ENCODE measurements at places on chromosomes 1 and 21. TPM values are rescaled to one million over a fixed set of nuclear protein-coding genes. Genes with fewer than 3 reads are reported as not detected.

The TMPRSS15 gene
- total RNA-seq, result not detected

The PGBD5 gene
- 14.7 TPM for total RNA-seq

The OR10J1 gene
- not detected for total RNA-seq

The DHRS3 gene
- 3.4 TPM for total RNA-seq

The TMEM240 gene
- total RNA-seq, result 7.0 TPM

The NBPF8 gene
- 12.1 TPM for total RNA-seq

GRCh38 chr1:234558330-234558836 lies 51.6 kb downstream of the IRF2BP2 start:
- H3K27ac ChIP-seq, result no peak overlapping the region
- H3K27me3 ChIP-seq, result no peaks in the 10 kb centered on the region
- H3K4me3 ChIP-seq, result no peak overlapping the region
- DNase-seq, result peak; percentile 14
- H3K4me1 ChIP-seq, result peaks cover 12% of the 10 kb centered on the region

DNA sequence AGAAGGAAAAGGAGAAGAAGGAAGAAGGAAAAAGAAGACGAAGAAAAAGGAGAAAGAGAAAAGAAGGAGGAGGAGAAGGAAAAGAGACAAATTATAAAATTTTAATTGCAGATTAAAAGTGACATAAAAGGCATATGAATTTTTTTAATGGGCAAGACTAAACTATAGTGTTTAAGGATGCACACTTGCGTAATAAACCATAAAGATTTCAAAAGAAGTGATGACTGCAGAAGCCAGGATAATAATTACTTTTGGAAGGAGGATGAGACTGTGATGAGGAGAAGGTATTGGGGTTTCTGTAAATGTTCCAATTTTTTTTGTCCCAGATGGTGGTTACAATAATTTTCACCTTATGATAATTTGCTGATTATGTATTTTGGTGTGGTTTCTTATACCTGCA lies 243.1 kb upstream of the PKN2 start:
- H3K4me1 ChIP-seq, result no peaks in the 10 kb centered on the region
- no peaks in the 10 kb centered on the region for H3K27me3 ChIP-seq
- no peaks in the 10 kb centered on the region for H3K36me3 ChIP-seq
- H3K27ac ChIP-seq, result no peak overlapping the region
- no peak for DNase-seq

GRCh38 chr1:68820151-68820550 lies 323.3 kb upstream of the DEPDC1 start:
- no peak overlapping the region for H3K4me3 ChIP-seq
- H3K27ac ChIP-seq, result no peak overlapping the region
- no peaks in the 10 kb centered on the region for H3K27me3 ChIP-seq
- no peaks in the 10 kb centered on the region for H3K4me1 ChIP-seq

- no peaks in the 10 kb centered on the region for H3K36me3 ChIP-seq
- no peak overlapping the region for H3K4me3 ChIP-seq
- peaks cover 5% of the 10 kb centered on the region for H3K4me1 ChIP-seq
- DNase-seq, result peak; percentile 6
Measured at GRCh38 chr1:69914976-69915765, 290.2 kb downstream of the LRRC40 start.

GRCh38 chr1:219472596-219472995 lies 140.3 kb downstream of the ZC3H11B start:
- H3K27me3 ChIP-seq, result no peaks in the 10 kb centered on the region
- no peak overlapping the region for H3K4me3 ChIP-seq
- no peaks in the 10 kb centered on the region for H3K4me1 ChIP-seq
- H3K36me3 ChIP-seq, result no peaks in the 10 kb centered on the region

DNA sequence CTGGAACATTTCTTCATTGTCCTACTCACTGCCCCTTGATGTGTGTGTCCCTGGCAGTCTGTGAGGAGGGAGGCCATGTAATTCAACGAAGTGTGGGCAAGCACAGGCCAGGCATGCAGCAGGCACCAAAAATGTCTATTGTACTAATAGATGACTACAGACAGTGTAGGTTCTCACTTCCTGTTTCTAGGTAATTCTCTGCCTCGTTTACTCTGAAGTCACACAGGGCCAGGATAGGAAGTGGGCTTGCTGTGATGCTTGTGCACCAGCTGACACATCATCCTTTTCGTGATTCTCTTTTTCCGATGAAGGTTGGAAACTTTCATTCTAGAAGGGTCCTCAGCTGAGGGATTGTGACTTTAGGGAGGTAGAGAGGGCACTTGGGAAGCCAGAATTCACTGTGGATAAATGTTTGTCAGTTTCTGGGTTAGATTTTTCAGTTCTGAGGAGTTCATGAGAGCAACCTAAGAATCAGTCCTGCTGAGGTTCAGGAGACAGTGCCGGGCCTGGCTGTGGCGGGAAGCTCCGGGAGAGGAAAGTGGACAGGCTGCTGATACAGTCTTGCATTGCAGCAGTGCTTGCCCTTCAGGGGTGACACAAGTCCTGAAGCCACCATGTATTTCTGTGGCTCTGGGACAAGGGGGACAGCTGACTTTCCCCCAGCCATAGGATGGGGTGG lies 4.3 kb upstream of the CSF1 start:
- H3K4me1 ChIP-seq, result peaks cover 6% of the 10 kb centered on the region
- peaks cover 8% of the 10 kb centered on the region for H3K27me3 ChIP-seq
- no peak overlapping the region for H3K27ac ChIP-seq
- no peak overlapping the region for H3K4me3 ChIP-seq
- H3K36me3 ChIP-seq, result no peaks in the 10 kb centered on the region
- no peak for DNase-seq

DNA sequence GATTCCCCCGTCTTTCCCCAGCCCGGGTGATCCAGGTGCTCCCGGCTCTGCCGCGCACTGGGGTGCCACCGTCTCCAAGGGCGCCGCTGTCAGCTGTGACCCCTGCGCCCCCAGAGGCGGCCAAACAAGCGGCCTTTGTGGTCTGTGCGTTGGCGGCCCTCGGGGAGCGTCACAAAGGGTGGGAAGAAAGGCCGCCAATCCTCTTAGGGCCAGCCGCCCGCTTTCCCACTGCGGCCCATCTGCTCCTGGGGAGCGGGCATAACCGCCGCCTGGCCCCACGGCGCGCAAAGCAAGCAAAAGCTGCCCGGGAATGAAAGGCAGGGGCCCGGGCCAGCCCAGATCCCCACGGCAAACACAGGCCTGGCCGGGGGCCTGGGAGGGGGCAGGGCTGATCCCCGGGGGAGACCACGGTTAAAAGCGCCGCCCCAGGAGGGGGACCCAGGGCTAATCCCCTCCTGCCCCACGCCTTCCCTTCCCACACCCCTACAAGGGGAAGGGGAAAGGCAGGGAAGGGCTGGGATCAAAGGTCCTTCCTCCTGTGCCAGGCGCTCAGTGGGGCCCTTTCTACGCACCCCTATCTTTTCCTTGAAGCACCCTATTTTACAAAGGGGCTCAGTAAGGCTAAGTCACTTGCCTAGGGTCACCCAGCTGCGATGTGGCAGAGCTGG lies 24.0 kb downstream of the C1QB start:
- H3K27ac ChIP-seq, result no peak overlapping the region
- peak; percentile 26 for DNase-seq
- H3K4me3 ChIP-seq, result no peak overlapping the region
- H3K36me3 ChIP-seq, result no peaks in the 10 kb centered on the region

DNA sequence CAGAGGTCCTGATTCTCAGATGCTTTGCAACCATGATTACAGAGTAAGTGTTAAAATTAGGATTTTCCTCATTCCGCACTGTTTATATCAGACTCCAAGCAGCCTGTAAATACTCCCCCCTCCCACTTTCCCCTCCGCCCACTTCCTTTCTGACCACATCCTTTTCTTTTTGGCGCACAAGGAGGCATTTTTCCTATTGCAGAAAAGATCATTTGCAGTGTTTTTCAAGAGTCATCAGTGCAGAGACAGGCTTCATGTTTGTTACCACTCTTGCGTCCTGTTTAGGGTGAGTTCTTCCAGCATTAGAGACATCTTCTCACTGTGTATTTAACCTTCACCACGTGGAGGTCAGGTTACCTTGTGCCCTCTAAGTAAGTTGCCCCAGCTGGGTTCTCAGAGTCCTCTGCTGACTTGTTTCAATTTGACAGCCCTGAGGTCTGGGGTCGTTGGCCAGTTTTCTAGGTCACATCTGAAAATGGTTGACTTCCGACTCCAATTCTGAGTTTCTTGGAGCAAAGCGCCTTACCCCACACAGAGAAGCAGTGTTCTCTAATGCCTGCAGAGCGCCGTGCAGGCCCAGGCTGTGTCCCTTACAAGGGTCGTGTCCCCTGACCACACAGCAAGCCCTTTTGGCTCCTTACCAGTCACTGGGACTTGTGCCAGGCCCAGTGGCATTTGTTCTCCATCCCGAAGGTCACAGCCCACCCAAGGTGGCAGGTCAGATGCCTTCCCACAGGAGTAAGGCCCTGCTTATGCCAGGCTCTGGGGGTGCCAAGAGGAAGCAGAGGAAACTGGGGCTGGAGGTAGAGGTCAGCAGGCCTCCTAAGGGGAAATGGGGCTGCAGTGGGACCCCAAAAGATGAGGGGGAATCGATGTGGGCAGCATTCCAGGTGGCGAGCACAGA lies 85.6 kb downstream of the FAM78B start:
- no peaks in the 10 kb centered on the region for H3K36me3 ChIP-seq
- H3K27me3 ChIP-seq, result no peaks in the 10 kb centered on the region
- H3K4me1 ChIP-seq, result no peaks in the 10 kb centered on the region

- H3K27me3 ChIP-seq, result no peaks in the 10 kb centered on the region
- no peak overlapping the region for H3K4me3 ChIP-seq
- DNase-seq, result no peak
- no peak overlapping the region for H3K27ac ChIP-seq
Measured at GRCh38 chr1:100361511-100362089, 9.3 kb downstream of the CDC14A start.

DNA sequence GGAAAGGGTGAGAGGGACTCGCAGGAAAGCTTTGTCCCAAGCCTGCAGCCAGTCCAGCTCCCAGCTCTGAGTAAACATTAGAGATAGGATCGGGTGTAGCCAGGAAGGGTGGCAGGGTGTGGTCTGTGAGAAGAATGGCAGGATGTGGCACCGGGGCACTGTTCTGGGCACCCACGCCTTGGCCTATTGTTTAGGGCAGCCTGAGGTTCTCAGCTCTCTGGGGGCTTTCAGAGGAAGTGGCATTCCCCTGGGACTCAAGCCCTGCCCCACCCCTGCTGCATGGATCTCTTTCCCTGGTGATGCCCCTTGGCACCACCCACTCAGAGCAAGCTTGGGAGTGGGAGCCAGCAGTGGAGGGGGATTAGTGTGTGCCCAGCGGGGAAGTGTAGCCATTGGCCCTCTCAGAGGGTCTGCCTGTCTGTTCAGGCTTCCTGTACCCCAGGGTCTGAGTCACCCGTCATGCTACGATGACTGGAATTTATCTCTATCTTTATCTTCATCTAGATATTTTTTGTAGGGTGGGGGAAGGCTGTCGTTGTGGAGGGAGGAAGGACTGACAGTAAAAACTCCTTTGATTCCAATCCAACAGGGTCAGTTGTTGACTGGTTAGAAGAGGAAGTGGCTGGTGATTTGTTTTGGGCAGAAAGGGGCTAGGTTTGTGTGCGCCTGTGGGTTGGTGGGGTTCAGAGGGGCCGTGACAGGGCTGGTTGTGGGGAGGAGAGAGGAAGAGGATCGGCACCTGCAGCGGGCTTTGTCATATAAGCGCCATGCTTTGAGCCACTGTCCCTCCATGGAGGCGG lies 31.6 kb downstream of the SOX13 start:
- H3K27me3 ChIP-seq, result no peaks in the 10 kb centered on the region
- DNase-seq, result peak; percentile 29
- peak overlapping the region; percentile 45 for H3K27ac ChIP-seq
- H3K36me3 ChIP-seq, result no peaks in the 10 kb centered on the region
- peaks cover 28% of the 10 kb centered on the region for H3K4me1 ChIP-seq

DNA sequence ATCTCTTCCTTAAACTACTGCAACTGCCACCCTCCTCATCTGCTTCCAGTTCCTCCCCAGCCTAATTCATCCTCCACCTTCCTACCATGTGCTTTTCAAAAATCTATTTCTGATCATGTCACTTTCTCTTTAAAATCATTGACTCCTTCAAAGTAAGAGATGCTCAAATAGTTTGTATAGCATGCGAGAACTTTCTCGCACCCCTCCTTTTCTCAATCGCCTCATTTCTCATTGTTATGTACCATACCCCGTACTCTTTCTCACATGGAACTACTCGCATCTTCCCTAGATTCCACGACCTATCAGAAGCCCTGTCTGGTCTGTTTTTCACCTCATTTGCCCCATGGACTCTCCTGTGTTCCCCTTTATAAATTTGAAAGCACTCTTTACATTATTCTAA lies 238.2 kb downstream of the NRIP1 start:
- no peak overlapping the region for H3K27ac ChIP-seq
- no peak for DNase-seq

Data from astrocyte (in vitro differentiated cells and primary cell).